T1000 (cell line): ENCODE measurements at places on chromosomes 6 and 20.

GRCh38 chr20:62370115-62370806 is 3.1 kb upstream of the LAMA5 start:
- DNase-seq = peak; percentile 54

- DNase-seq = no peak
Measured at GRCh38 chr20:61725966-61726365, 339.7 kb downstream of the TAF4 start.

- DNase-seq = no peak
Measured at GRCh38 chr20:60238992-60239660, 280.9 kb downstream of the CDH26 start.

DNA sequence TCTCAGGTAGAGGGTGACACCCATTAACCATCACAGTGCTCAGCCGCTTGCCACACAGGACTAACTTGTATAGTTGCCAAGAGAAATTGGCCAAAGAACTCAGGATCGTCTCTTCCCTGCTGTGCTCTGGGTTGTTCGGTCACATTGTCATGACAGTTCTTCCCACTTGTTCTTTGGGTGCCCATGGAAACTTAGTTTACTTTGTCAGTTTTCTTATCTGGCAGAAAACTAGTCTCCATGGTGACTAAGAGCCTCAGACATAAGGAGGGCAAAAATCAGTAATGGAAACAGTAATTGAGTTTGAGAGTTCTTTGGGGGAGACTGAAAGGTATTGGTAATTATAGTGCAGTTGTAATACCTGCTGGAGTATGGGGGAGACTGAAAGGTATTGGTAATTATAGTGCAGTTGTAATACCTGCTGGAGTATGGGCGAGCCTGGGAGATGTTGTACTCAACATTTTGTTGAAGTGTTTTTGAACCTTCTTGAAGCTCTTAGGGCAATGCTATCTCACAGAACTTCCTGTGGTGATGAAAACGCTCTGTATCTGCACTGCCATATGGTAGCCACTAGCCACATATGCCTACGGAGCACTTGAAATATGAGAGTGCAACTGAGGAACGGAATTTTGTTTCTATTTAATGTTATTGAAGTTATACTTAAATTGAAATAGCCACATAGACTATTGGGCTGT is 95.2 kb upstream of the HDGFL1 start:
- no peak for DNase-seq

DNA sequence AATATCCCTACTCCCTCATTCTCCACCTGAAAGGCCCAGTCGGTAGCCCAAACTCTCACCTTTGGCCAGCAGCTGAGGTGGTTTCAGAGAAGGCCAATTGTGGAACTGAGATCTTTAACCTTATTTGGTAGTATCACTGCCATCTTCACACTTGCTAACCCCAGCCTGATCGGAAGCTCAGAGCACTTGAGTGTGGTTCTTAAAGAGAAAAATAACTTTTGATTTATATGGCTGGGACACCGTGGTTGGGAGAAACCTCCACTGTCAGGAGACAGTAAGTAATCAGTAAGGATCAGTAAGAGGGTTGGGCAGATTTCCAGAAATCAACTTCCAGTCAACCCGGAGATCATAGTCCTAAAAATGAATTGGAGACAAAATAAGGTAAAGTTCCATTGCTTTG is 22.8 kb upstream of the PRSS16 start:
- no peak for DNase-seq

DNA sequence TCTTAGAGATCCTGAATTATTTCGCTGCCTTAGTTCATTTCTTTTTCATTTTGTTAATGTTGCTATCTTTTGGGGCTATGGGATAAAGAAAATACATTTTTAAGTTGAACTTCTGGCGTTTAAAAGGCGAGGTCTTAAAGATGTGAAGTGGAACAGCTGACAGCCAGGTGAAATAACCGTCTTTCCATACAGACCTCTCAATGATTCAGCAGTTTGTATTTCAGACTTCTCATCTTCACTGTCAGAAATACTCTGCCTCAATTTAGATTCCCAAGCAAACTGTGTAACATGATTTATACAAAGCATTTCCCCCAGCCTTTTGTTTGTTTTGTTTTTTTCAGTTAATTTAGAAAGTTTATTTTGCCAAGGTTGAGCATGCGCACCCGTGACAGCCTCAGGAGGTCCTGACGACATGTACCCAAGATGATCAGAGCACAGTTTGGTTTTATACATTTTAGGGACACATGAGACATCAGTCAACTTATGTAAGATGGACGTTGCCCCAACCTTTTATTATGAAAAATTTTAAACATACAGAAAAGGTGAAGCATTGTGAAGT is 40.0 kb downstream of the SLC9A8 start:
- no peak for DNase-seq

DNA sequence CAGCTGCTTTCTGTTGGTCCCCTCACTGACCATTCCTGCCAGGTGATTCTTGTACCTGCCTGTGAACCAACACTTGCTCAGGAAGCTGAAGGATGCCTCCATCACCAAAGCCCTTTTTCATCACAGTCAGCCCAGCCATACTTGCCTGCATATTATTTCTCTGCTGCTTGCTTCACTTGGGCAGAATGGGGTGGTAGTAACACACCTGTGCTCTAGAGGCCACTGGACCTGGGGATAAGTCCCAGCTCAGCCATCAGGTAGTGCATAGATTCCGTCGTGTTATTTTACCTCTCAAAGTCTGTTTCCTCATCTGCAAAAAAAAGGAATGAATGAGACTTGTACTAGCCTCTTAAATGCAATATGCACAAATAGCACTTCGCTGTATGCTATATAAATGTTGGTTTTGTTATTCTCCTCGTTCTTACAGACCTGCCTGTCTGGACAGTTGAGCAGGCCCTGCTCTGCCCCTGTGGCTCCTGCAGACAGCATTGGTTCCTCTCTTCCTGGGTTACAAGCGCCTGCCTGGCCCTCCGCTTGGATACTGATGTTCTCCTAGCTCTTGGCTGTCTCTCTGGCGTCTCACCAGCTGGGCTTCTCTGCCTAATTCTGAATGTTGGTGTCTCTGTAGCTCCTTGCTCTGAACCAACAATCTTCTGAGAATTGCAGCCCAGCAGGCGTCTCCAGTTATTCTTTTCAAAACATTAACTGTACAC is 151.8 kb downstream of the UNC5CL start:
- no peak for DNase-seq

GRCh38 chr20:51650685-51651134 is 108.2 kb upstream of the NFATC2 start:
- DNase-seq = no peak

DNA sequence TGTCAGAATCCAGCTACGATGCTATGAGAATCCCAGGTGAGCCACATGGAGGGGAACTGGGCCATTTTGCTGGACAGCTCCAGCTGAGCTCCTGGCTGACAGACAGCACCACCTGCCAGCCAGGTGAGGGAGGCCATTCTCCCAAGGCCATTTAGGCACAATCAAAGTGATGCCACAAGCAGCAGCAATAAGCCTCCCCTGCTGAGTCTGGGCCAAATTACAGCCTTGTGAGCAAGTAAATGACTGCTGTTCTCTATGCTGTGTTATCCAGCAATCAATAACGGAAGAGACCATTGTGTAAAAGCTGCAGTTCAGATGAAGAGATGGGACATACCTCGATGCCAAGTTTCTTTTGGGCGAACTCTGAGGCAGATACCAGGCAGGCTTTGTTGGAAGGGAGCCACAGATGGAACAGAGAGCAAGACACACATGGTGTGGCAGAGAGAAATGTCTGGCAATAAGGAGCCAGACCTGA is 14.0 kb upstream of the SCGN start:
- DNase-seq = no peak

DNA sequence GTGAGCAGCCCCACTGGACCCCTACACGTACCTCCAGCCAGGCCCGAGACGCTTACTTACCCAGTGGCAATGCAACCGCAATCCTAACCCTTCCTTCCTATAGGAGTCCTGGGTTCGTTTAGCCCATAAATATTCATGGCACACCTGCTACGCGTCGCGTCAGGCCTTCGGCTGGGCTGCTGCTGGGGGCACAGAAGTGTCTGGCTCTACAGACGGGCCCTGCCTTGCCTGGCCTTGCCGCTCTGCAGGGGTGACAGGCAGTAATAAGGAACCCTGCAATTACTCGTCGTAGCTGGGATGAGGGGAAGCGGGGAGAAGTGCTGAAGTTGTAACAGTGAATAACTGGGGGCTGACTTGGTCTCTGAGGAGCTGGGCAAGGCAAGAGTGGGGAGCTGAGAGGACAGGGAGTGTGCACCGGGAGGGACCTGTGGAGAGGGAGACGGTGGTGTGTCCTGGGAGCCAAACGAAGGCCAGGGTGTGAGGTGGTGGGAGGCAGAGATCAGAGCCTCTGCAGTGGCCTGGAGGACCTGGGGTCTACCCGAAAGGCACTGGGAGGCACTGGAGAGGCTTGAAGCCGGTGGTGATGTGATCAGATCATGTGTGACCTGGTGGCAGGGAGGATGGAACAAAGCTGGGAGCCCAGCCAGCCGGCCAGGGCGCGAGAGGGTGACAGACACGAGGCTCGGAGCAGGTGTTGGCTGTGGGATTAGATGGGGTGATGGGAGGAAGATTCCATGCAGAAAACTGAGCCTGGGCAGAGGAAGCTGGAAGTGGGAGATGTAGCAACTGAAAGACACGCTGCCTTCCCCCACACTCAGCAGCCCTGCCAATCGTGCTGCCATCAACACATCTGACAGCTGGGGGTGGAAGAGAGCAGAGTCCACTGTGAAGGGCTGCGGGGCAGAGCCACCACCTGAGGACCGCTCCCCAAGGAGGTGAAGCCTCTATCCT is 36.4 kb downstream of the PSMG4 start:
- no peak for DNase-seq

DNA sequence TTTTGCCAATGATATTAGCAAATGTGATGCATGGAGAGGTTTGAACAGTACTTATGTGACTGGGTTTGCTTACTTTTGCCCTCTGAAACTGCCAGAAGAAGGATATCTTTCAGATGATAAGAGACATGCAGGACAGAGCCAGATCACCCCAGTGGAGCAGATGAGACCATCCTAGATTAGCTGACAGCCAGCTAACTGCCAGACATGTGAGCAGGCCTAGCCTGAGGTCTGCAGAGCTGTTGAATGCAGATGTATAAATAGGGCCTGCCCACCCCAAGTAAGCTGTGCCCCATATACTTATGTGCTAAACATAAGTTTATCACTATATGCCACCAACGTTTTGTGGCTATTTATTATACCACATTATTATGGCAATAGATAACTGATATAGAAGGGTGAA is 5.9 kb downstream of the ZSCAN31 start:
- no peak for DNase-seq

GRCh38 chr6:109693111-109693510 is 2.0 kb downstream of the FIG4 start:
- no peak for DNase-seq

DNA sequence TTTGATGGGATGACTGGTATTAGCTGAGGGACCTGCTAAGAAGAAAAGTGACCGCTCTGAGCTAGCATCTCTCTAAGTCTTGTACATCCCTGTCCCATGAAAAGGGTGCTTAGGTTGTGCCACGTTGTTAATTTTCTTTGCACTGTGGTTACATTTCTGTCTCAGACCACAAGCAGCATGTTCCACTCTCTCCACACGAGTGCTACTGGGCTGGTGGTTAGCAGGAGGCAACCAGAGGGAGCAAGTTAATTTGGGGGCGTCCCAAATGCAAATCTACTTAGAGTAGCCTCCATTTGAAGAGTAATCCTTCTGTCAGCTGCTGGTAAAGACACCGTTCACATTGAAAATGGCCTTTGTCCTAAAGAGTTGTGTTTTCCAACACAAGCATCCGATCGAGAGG is 3.4 kb upstream of the SCML4 start:
- DNase-seq = no peak

GRCh38 chr20:57666106-57666833 is 43.5 kb downstream of the PMEPA1 start:
- DNase-seq = no peak

- DNase-seq = no peak
Measured at GRCh38 chr6:4736371-4736873, 39.8 kb upstream of the CDYL start.

DNA sequence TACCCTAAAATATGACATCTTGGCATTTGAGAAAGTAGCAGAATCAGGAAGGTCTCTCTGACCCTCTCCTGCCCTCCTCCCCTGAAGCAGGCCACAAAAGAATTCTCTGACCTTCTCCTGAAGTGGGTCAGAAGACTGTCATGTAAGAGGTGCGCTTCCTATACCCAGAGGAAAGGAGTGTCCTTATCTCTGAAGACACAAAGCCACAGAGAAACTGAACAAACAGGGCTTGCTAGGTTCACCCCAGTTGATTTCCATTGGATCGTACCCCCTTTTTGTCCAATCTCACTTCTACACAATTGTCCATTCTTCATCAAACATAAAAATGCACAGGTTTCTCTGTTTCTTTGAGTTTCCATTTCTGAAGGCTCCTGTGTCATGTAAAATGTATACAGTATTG is 272.0 kb upstream of the SOX4 start:
- no peak for DNase-seq

- DNase-seq = no peak
Measured at GRCh38 chr6:14569394-14569793, 451.8 kb downstream of the CD83 start.

GRCh38 chr6:119672725-119673124 is 323.2 kb upstream of the MAN1A1 start:
- DNase-seq = no peak

GRCh38 chr6:15479761-15480160 is 183.1 kb downstream of the DTNBP1 start:
- no peak for DNase-seq

GRCh38 chr20:60502881-60503280 is 544.7 kb downstream of the CDH26 start:
- no peak for DNase-seq

- no peak for DNase-seq
Measured at GRCh38 chr20:16708602-16709001, 21.2 kb upstream of the SNRPB2 start.

GRCh38 chr6:125198398-125198937 is 44.9 kb downstream of the TPD52L1 start:
- DNase-seq = no peak

- DNase-seq = no peak
Measured at GRCh38 chr6:13165502-13166172, 162.7 kb downstream of the TBC1D7 start.

DNA sequence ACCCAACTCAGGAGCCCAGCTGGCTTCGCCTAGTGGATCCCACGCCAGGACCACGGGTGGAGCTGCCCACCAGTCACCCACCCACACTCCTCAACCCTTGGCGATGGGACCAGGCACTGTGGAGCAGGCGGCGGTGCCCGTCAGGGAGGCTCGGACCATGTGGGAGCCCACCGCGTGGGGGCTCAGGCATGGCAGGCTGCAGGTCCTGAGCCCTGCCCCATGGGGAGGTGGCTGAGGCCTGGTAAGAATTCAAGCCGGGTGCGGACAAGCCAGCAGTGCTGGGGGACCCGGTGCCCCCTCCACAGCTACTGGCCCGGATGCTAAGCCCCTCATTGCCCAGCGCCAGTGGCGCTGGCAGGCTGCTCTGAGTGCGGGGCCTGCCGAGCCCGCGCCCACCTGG is 123.1 kb upstream of the LGSN start:
- DNase-seq = no peak

DNA sequence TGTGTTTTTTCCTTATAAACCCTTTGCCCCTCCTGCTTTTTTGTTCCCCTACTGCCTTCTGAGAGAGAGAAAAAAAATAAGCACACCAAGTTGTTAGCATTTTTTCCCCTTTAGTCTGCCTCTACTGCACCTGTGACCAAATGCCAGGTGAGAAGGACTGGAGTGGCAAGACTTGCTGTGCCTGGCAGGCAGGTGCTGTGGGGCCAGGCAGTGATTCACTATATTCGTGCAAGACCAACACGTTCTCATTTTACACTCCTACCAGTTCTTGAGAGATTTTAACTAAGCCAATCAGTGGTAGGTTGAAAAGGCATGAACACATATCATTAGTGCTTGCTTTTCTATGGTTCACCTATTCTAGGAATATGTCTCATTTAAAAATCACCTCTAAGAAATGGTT is 109.7 kb downstream of the FIG4 start:
- no peak for DNase-seq
